CD4-positive, alpha-beta memory T cell (primary cell): ENCODE measurements at places on chromosomes 6 and 20.
A peak's percentile ranks its signal among the peaks of the same experiment; 100 is the strongest.

DNA sequence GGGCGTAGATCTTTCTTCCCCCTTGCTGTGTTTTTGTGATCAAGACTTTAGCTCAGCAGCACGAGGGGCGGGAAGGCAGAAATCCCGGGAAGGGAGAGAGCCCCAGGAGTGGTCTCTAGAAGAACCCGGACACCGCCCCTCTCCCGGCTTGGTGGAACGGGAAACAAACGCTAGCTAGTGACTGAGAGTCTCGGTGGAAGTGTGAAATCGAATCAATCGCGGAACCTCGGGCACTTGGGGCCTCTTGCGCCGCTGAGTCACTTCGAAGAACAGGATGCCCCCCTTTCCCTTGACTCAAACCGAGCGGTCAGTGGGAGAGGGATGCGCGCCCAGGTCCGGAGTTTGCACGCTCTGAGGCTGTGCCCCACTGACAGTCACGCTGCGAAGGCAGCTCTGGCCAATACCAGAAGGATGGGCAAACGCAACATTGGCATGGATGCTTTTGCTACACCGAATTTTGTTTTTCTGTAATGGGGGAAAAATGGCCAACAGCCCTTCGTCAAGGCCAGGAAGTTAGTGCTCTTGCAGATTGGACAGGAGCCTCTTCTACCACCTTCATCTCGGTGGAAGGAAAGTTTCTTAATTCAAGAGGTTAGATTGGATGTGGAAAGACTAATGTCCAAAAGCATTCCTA is 1.6 kb upstream of the OLIG3 start:
- no peak for DNase-seq

DNA sequence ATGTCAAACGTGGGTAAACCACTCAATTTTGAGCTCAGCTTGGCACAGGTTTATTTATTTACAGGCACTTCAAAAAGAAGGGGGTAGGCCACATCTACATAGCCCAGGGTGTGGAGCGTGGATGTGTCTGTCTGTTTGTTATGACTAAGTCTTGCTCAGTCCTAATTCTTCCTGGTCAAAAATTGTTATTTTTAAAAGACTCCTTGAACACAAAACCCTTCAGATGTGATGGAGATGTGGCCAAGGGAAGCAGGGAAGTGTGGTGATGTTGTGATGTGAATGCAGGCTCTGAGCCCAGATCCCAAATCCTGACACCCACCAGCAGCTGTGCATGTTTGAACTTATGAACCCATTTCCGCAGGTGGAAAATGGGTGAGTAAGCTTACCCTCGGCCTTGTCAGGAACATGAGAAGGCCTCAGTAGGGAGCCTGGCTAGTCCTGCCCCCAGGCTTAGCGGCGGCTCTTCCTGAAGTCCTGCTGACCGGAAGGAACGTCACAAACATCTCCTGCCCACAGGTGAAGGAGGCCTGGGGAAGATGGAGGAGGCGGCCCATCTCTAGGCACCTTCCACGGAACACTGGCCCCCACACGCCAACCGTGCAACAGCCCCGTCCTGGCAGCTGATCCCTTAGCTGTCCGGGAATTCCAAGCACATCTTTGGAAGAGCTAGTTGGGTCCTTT is 119.7 kb downstream of the MYLK4 start:
- DNase-seq, result no peak

DNA sequence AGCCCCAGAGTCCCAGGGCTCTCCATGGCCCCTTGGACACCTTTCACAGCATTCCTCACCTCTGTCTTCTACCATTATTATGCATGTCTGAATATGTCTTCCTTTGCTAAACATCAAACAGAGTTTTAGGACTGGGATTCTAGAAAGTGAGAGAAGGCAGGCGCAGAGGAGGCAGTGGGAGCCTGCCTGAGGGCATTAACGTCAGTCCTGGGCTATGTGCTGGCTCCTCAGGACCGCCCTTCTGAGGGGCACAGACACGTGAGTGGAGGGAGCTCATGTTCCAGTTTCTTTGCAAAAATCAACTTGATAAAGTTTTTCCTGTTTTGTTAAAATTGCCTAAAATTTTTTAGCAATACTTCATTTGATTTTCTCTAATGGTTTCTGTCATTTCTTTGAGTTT is 38.0 kb downstream of the C6orf15 start:
- no peak for DNase-seq

DNA sequence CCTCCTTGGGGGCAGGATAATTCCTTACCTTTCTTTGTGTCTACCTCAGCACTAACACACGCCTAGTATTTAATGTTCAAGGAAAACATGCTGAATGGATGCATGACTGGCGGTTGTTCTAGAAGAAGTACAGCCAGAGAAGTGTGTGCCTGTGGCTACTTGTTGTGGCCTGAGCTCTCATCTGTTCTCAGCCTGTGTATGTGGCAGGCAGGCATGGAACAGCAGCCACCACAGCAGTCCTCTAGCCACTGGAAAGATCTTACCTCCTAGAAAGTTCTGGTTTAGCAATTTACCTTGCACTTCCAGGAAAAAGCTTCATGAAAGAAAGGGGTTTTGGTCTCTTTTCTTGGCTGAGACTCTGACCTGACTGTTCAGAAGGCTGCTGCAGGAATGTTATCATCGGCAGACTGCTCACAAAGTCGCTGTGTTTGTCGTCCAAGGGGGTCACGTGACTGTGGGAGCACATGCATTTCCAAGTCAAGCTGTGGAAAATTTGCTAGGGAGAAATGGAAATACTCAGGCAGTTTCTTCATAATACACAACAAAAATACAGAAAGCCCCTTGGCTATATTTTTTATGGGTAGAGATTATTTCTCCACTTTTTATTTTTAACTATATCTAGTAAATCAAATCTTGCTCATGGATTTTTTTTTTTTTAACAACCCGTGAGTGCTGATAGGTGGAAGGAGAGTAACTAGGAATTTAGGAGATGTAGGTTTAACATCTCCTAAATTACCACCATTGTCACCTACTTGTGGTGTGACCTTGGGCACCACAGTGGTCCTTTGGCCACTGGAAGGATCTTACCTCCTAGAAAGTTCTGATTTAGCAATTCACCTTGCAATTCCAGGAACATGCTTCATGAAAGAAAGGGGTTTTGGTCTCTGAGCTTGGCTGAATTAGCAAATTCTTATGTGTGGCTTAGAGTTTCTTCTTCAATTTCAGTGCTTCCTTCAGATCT is 110.8 kb upstream of the GPR6 start:
- no peak for DNase-seq

GRCh38 chr20:56788671-56789610 is 159.8 kb downstream of the TFAP2C start:
- DNase-seq, result no peak

DNA sequence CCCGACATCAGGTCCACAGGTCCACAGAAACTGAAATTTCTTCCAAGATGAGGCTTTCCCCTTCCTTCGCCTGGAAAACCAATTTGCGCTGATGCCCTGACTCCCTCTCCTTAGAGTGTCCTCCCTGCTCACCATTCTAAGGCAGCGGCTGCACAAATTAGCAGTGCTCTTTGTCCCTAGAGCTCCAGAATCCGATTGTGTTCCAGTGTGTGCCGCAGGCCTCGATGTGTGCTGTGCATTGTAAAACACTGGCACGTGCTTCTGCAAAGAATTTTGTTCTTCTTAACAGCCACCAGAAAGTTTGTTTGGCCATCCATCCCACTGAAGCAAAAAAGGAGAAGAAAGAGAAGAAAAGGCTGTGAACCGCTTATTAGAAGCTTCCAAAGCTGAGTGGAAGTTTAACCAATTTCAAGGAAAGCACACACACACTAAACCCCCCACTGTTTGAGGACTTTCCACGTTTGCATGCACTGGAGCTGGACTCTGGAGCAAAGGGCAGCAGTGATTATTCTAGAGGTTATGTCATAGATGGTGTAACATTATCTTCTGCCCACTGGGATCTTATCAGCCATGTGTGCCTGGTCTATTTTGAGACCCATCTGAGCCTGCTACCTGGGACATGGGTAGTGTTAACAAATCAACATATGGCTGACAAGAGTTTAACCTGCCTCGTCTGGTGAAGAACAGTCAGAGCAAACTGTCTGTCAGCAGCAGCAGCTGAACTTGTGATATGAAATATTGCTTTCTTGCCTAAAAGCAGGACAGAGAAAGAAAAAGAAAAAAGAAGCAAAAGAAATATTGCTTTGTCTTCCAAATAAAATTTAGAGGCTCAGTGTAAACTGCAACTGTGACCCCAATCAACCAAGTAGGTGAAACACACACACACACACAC is 64.9 kb upstream of the RREB1 start:
- DNase-seq, result no peak

- DNase-seq, result no peak
Observed at GRCh38 chr6:160221918-160222317, 36.7 kb downstream of the SLC22A2 start.

DNA sequence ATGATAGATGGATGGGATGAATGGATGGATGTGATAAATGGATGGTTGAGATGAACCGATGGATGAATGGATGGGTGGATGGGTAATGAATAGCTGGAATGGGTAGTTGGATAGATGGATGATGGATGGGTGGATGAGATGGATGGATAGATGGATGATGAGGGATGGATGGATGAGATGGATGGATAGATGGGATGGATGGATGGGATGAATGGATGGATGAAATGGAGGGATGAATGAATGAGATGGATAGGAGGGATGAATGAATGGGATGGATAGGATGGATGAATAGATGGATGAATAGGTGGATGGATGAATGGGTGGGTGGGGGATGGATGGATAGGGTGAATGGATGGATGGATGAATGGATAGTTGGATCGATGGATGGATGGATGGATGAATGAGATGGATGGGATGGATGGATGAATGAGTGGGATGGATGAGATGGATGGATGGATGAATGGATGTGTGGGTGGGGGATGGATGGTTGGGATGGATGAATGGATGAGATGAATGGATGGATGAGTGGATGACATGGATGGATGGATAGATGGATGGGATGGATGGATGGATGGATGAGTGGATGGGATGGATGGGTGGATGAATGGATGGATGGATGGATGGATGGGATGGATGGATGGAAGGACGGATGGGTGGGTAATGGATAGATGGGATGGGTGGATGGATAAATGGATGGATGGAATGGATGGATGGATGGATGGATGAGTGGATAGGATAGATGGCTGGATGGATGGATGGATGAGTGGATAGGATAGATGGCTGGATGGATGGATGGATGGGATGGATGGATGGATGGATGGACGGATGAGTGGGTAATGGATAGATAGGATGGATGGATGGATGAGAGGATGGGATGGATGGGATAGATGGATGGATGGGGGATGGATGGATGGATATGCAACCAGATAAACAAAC is 51.4 kb upstream of the PTGIS start:
- DNase-seq, result no peak

DNA sequence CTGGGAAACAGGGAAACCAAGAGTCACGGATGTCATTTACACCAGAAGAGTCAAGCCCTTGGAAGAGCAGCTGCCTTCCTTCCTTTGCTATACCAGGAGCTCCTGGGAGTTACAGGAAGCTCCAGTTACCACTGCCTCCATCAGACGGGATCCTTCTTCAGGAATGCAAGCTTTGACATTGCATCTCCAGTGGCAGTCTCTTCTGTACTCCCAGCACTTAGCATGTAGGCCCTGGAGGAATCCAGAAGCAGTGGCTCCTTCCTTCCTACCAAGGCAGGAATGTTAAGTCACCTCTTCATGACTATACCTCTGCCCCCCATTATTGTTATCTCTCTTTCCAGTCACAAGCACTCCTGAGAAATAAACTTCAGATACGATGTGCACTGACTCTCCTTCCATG is 836.0 kb downstream of the MAFB start:
- no peak for DNase-seq

GRCh38 chr20:33010674-33011449 is 3.4 kb downstream of the BPIFB2 start:
- DNase-seq, result no peak

- no peak for DNase-seq
Observed at GRCh38 chr6:5501837-5502236, 240.5 kb downstream of the FARS2 start.

DNA sequence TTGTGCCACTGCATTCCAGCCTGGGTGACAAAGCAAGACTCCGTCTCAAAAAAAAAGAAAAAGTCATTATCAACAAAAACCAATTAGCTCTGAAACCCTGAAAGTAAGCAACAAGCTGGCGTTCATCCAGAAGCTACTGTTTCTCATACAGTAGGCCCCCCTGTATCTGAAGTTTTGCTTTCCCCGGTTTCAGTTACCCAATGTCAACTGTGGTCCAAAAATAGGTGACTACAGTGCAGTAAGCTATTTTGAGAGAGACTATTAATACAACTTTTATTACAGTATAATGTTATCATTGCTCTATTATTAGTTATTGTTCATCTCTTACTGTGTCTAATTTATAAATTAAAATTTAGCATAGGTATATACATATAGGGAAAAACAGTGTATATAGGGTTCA is 135.1 kb downstream of the KIF16B start:
- DNase-seq, result no peak

DNA sequence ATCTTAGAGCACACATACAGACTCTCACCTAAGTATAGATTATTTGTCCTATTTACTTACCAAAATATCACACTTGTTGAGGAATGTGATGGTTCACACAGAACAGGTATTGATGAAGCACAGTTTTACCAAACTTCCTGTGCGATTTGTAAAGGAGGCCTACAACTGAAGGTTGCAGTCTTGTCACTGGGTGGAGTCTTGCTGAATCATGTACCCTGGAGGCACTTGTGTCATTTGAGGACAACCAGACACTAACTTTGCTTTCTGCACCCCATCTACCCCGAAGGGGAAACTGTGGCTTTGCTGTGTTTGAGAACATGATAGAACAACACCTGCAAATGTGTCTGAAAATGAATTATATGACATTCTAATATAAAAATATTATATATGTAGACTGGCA is 32.4 kb upstream of the HINT3 start:
- DNase-seq, result no peak

GRCh38 chr20:14127514-14128223 is 132.4 kb downstream of the MACROD2 start:
- no peak for DNase-seq

DNA sequence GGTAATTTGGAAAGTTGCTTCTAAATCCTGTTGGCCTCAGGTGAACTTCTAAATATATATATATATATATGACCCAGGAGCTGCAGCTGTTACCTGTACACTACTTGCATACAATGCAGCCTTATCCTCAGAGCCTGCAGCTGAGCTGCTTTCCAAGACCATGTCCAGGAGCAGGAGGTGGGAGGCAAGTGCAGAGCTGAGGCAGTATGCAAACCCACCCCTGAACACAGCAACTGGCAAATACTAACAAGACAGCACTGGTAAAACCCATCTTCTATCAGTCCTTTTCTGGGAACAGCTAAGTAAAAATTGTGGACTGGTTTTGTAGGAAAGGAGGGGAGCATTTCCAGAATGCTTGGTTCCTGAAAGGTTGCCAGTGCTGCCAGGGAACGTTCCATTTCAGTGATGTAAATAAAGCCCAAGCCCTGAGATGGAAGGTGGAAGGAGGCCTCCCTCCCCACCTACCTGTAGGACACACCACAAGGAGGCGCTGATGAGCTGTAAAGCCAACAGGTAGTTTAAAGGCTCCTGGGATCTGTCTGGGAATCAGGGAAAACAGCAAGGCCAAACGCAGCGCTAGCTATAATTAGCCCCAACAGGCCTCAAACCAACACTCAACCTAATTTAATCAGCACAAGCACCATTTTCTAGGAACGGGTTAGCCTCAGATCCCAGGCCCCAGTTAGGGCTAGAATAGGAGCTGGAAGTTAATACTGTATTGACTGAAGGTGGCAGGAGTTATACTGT is 93.8 kb upstream of the MAP7 start:
- peak; percentile 70 for DNase-seq

GRCh38 chr6:152161501-152161900 is 354.0 kb downstream of the ESR1 start:
- no peak for DNase-seq

GRCh38 chr6:21431526-21431925 is 162.0 kb upstream of the SOX4 start:
- DNase-seq, result no peak
